Fibroblast of skin of scalp (primary cell): ENCODE measurements at places on chromosomes 13 and 19.

- no peak for DNase-seq
Observed at GRCh38 chr19:51607077-51607476, 23.1 kb downstream of the SIGLEC5 start.

- no peak for DNase-seq
Observed at GRCh38 chr19:8126008-8126407, 23.4 kb downstream of the FBN3 start.

- DNase-seq = no peak
Observed at GRCh38 chr19:49472936-49473335, 1.1 kb upstream of the FLT3LG start.

- DNase-seq = no peak
Observed at GRCh38 chr13:21852043-21852442, 181.2 kb downstream of the FGF9 start.

- no peak for DNase-seq
Observed at GRCh38 chr13:113448885-113449692, 4.2 kb downstream of the ADPRHL1 start.

GRCh38 chr13:27774651-27775050 is 17.6 kb upstream of the GSX1 start:
- DNase-seq = no peak

DNA sequence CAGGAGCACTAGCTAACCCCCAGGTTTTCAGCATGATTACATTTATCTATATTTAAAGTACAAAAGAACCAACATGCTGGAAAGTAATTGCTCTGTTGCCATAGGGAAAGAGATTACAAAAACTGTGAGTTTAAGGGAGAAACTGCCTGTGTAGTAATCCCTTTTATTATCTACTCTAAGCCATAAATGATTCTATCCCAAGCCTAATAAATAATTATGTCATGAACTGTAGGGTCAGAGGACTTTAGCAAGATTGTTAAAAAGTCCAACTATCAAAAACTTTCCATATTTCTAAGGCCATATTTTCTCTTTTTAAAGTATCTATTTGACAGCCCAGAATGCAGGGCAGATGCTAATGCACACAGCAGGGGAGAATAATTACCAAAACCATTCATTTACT is 573.8 kb upstream of the MIR17HG start:
- no peak for DNase-seq

DNA sequence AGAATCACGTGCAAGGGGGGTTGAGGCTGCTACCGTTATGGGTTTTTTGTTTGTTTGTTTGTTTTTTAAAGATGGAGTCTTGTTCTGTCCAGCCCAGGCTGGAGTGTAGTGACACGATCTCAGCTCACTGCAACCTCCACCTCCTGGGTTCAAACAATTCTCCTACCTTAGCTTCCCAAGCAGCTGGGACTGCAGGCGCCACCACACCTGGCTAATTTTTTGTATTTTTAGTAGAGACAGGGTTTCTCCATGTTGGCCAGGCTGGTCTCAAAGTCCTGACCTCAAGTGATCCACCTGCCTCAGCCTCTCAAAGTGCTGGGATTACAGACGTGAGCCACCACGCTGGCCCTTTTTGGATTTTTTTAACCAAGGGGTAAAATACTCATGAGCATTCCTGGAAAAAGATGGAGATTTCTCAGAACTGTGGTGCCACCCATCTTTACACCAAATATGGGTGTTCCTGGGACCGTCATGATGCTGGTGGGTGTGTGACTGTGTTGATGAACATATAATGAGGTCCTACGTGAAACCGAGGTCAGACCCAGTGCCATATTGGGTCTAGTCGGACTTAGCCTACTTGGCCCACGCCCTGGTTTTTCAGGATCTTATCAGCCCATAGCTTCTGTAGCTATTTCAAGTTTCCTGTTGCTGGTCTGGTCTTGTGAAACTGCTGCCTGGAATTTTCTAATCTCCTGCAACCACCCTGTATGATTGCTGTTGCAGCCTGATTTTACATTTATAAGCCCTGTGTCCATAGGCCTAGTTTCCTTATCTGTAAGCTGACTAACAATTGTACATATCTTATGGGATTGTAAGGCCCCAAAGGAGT is 6.2 kb downstream of the PPP1R15A start:
- DNase-seq = peak; percentile 44
